ENCODE measurements at places on chromosomes 13 and 19.

GRCh38 chr13:71610876-71611275, 256.1 kb downstream of the DACH1 start:
- DNase-seq: no peak

GRCh38 chr19:11337080-11337479, 2.4 kb downstream of the RAB3D start:
- no peak for DNase-seq

- no peak for DNase-seq
Measured at GRCh38 chr13:30965380-30965779, 32.9 kb downstream of the TEX26 start.

DNA sequence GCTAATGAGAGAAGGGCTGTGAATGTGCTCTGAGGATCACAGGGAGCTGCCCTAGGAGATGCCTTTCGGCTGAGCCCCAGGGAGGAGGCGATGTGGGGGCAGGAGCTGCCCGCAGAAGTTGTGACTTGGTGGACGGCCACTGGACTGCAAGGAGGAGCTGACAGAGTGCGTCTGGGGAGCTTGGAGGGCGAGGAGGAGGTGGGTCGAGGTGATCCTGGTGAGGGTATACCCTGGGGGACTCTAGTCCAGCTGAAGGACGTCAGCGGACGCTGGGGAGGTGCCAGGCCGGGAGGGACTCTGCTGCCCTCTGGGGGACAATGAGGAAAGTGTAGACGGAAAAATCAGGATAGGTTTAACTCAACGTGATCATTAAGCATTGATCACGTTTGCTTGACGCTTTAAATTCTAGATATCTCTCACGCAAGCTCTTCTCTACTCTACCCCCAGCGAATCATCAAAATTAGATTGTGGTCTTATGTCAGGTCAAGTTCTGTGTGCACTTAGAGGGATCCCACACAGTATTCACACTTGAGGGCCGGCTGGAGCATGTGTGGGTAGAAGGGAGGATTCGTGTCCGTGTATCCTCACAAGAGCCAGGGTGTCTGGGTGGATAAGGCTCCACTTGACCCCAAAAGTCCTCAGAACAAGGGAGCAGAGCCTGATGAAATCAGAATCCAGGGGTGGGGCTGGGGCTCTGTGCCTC, 3.3 kb upstream of the CEACAM7 start:
- DNase-seq: no peak

DNA sequence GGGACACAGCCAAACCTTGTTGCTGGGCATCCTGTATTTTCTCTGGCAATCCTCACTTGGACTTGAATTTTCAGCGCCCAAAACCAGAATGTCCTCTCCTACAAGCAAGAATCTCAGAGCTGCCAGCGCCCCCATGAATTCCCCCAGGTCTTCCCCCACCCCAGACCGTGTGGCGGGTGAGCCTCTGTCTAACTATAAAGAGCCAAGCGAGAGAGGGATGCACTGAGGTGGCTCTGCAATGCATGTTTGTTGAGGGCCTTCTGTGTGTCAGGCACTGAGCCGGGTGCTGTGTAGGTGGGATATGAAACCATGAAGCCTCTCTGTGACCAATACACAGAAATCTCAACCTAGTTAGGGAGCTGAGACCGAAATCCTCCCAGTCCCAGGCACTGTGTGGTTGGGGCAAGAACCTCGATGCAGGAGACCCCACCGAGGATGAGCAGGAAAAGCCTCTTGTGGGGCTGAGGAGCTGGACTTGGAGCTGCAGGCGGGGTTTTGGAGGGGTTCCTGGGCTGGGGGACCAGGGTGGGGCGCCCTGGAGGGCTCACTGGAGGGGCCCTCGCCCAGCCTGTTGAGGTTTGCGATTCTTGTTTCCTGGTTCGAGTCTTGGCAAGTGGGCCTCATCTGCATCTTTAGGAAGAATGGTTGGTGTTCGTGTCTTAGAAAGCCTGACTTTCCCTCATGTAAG, 12.4 kb upstream of the PROZ start:
- DNase-seq: no peak

DNA sequence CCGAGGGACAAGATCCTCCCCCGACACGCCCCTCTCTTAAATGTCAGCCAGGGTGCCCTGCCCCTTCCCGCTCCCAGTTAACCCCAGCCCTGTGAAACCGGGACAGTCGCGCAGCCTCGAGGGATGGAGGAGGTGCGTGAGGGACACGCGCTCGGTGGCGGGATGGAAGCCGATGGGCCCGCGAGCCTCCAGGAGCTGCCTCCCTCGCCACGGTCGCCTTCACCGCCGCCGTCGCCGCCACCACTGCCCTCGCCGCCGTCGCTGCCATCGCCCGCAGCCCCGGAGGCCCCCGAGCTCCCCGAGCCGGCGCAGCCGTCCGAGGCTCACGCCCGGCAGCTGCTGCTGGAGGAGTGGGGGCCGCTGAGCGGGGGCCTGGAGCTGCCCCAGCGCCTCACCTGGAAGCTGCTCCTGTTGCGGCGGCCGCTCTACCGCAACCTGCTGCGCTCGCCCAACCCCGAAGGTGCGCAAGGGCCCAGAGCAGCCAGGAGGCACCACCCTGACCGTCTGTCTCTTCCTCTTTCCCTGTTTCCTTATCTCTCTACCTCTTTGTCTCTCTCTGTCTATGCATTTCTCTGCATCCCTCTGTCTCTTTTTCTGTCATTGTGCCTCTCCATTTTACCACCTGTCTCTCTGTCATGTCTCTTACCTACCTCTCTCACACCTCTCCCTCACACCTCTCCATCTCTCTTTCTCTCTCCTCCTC, at the start of gene NCCRP1:
Gene NCCRP1, plus strand, starts transcription at position 105 of the 703 bp plus-strand sequence. Its CDS starts 19 bp downstream, at position 124.
- no peak for DNase-seq

GRCh38 chr13:100951016-100951415, 276.4 kb upstream of the TMTC4 start:
- DNase-seq: no peak

- no peak for DNase-seq
Measured at GRCh38 chr19:7225741-7226140, 68.5 kb downstream of the INSR start.

- no peak for DNase-seq
Measured at GRCh38 chr13:93953841-93954240, 525.6 kb downstream of the DCT start.

GRCh38 chr19:12828494-12828893, 5.9 kb downstream of the RTBDN start:
- DNase-seq: no peak

DNA sequence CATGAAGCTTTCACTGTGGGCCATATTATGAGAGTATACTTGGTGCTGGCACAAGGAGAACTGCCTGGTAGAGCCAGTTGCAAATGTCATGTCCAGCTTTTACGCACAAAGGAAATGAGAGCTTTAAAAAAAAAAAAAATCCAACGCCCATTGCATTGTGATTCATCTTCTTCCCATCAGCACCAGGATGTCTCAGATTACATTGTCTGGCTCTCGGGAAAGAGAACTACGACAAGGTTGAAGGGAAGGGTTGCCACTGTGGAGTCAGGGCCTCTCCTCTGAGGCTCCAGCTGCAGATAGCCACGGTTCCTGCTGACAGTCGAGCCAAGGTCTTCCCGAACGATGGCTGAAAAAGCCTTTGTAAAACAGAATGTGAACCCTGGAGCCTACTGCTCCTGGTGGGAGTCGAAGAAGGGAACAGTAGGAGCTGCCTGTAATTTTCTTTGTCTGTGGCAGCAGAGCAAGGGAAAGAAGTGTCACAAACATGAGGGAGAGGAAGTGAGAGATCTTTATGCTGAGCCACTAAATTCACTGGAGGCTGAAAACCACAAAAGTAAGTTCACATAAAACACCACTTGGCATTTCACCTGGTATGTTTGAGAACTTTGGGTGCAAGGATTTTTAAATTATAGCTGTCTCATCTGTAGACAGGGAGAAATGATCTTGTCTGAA, 704.7 kb downstream of the DIAPH3 start:
- DNase-seq: no peak

DNA sequence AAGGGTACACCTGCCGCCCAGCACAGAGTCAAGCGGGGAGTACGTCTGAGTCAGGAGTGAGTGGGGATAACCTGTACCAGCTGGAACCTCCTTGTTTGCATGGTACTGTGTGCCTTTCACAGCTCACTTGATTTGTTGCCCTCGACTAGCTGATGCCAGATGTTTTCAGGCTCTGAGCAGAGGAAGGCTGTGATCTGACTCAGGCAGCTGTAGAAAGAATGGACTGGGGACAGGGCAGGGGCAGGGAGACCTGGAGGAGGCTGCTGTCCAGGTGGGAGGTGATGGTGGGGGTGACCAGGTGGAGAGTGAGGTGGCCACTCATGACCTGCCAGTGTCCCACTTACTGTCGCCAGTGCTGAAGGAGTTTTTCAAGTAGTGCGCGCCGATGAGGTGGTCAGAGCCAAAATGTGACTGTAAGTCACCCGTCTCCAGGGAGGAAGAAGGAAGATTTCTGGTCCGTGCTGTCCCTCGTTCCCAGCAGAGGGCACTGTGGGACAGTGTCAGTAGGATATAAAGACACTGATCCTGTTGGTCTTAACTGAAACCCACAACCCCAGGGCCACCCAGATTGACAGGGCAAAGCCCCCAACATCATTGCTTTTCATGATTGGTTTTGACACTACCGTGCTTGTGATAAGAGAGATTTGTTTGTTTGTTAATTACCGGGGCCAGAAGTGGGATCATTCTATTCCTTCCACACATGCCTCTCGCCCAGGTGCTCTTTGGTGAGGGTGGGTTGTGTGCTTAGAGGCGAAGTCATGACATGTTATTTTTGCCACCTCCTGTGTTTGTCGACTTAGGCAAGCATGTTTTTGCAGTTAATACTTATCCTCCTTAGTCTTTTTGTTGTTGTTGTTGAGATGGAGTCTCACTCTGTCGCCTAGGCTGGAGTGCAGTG, 128.4 kb downstream of the DPF1 start:
- no peak for DNase-seq

GRCh38 chr13:114241918-114242317, 7.2 kb downstream of the CDC16 start:
- no peak for DNase-seq

- DNase-seq: no peak
Measured at GRCh38 chr19:43460362-43461016, 4.9 kb downstream of the LYPD3 start.

DNA sequence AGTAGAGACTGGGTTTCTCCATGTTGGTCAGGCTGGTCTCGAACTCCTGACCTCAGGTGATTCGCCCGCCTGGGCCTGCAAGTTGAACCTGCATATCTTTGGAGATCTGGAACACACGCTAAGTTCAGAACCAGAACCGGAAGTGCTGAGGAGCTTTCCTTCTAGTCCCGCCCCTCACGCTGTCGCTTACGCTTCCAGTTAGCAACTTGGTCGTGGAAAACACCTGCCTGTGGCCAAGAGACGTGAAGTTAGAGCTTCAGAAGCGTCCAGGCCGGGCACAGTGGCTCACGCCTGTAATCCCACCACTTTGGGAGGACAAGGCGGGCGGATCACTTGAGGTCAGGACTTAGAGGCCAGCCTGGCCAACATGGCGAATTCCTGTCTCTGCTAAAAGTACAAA, 15.0 kb upstream of the ZNF57 start:
- no peak for DNase-seq

DNA sequence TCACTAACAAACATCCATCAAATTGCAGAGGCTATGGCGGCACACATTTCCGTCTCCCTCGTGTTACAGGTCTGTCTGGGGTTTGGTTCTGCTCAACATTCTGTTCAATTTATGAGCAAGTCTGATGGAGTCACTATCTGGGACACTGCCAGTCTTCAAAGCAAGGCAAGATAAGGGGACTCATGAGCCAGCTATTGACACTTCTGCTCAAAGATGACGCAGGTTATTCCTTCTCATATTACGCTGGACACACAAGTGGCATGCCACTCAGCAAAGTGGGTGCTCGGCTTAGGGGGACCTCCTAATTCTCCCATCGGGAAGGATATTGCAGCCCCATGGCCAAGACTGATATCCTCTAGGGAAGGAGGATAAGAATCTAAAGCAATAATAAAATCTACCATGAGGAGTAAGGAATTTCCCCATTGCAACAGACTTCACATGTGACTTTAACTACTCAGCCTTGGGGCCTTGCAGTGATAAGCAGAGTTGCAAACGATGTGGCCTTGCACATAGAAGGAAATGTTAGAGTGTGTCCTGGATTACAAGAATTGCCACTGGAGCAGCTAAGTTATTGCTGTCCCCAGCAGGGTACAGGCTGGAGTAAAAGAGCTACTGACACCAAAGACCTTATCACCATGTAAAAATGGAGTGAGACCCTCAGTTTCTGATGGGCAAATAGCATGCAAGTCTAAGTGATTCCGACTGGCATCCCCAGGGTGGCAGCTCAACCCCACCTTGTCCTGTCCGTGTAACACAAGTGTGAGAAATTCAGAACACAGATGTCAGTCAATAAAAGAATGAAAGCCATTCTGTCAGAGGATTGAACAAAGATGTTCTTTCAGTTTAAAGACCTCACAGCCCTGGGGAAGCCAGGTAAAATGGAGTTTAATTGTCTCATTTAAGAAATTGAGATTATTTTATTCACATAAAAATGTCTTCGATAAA, 306.1 kb downstream of the IRS2 start:
- no peak for DNase-seq

GRCh38 chr13:42405665-42406390, 133.9 kb downstream of the AKAP11 start:
- DNase-seq: peak; percentile 4

GRCh38 chr19:38073841-38074685, 150.0 kb downstream of the DPF1 start:
- DNase-seq: no peak

- peak; percentile 67 for DNase-seq
Measured at GRCh38 chr13:79451500-79451962, 29.4 kb upstream of the NDFIP2 start.

DNA sequence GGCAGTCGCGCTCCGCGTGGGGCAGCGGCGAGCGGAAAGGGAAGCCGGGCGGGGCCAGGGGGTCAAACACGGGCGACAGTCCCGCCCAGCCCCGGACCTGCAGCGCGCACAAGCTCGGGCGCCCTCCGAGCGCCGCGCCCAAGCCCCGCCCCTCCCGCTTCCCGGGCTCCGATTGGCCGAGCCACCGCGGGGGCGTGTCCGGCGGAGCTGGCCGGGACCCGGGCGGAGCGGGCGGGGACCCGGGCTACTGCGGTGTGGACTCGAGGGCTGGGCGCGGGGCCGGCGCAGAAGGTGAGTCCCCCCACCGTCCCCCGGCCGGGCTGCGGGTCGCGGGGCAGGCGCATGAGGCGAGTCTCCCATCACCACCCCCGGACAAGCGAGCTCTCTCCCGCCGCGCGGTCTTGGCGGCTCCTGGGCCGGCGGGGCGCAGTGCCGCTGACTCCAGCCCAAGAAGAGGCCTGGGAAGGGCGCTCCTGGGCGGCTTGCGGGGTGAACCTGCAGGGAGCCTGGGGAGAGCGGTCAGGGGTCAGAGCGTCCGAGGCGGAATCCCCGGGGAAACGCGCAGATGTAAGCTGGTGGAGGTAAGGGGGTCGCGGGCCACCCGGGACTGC, at the start of gene PLEKHF1:
Gene PLEKHF1, plus strand, starts transcription at position 247 of the 611 bp plus-strand sequence. CDS start 8,379 bp downstream, outside the sequence.
- DNase-seq: peak; percentile 53

DNA sequence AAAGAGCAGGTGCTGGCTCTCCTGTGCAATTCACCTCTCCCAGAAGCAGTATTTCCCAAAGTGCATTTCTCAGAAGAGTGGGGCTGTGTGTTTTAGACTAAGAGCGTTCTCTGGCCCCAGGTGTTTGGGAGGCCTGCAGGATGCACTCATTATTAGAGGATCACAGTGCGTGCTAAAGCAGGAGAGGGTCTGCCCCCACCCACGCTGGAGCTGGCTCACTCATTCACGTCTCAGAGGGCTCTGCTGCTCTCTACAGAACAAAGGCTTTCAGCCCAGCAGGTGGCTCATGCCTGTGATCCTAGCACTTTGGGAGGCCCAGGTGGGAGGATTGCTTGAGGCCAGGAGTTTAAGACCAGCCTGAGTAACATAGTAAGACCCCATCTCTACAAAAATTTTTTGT, 756.7 kb downstream of the UQCRFS1 start:
- DNase-seq: no peak

Measured in GOT3 (cell line).